Activated CD4-positive, alpha-beta T cell treated with anti-CD3 and anti-CD28 coated beads for 36 hours (primary cell): ENCODE measurements at places on chromosomes 12 and 14. TPM values are rescaled to one million over a fixed set of nuclear protein-coding genes. Genes with fewer than 3 reads are reported as not detected.

GRCh38 chr12:129305851-129306250 lies 452.6 kb downstream of the GLT1D1 start:
- no peaks in the 10 kb centered on the region for H3K4me1 ChIP-seq
- no peaks in the 10 kb centered on the region for H3K27me3 ChIP-seq
- H3K27ac ChIP-seq = no peak overlapping the region
- DNase-seq = no peak

GRCh38 chr12:91172096-91172495 lies 10.5 kb downstream of the DCN start:
- no peaks in the 10 kb centered on the region for H3K4me1 ChIP-seq
- DNase-seq = no peak
- H3K4me3 ChIP-seq = no peak overlapping the region
- H3K36me3 ChIP-seq = no peaks in the 10 kb centered on the region

GRCh38 chr12:48966177-48966895 lies 5.2 kb downstream of the WNT10B start:
- DNase-seq = no peak
- H3K27ac ChIP-seq = no peak overlapping the region
- H3K4me1 ChIP-seq = peaks cover 24% of the 10 kb centered on the region
- no peak overlapping the region for H3K4me3 ChIP-seq

- no peak overlapping the region for H3K27ac ChIP-seq
- peaks cover 40% of the 10 kb centered on the region for H3K36me3 ChIP-seq
- peaks cover 10% of the 10 kb centered on the region for H3K4me1 ChIP-seq
- DNase-seq = no peak
These were observed 64.4 kb downstream of the TTLL5 start for GRCh38 chr14:75725481-75725880.

DNA sequence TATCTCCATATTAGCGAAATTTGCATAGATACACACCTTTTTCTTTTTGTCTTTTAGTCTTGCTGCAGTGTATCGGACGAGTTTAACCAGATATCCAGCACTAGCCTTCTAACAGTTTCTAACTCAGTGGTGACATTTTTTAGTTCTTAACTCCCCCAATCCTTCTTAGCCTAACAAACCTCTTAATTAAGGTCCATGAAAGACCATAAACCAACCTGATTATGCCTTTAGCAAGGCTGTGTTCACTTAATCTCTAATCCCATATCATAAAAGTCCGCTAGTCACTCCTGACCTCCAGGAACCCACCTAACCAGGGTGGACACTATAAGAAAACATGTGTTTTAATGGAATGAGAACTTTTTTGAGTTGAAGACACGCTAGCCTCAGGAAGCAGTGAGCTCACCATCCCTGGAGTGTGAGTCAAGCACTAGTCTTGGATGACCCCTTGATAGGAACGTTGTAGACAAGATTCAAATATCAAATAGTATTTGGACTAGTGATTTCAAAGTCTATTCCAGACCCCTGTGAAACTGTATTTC lies 9.5 kb downstream of the CDKN1B start:
- H3K27ac ChIP-seq = peak overlapping the region; percentile 96
- no peak for DNase-seq
- H3K4me1 ChIP-seq = peaks cover 34% of the 10 kb centered on the region
- H3K4me3 ChIP-seq = peak overlapping the region; percentile 93

DNA sequence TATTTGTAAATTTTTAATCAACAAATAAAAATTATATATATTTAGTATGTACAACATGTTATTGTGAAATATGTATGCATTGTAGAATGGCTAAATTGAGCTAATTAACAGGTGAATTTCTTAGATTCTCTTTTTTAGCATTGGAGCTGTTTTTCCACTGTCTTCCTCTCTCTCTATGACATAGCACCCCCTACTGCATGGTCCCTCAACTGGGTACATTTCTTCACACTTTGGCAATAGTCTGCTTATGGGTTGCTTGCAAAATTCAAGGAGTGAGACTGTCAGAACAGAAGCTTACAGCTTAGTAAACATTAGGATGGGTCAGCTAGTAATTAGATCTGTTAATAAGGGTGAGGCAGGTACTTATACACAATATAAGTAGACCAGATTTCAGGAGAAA lies 658.5 kb upstream of the MGAT4C start:
- no peaks in the 10 kb centered on the region for H3K4me1 ChIP-seq
- no peak for DNase-seq
- H3K4me3 ChIP-seq = no peak overlapping the region
- H3K27ac ChIP-seq = no peak overlapping the region

GRCh38 chr12:79439175-79439825 lies 251.5 kb downstream of the PAWR start:
- H3K4me1 ChIP-seq = no peaks in the 10 kb centered on the region
- H3K4me3 ChIP-seq = no peak overlapping the region
- no peak overlapping the region for H3K27ac ChIP-seq
- DNase-seq = no peak
- H3K27me3 ChIP-seq = no peaks in the 10 kb centered on the region

- H3K27ac ChIP-seq = no peak overlapping the region
- DNase-seq = no peak
- no peaks in the 10 kb centered on the region for H3K4me1 ChIP-seq
- no peaks in the 10 kb centered on the region for H3K27me3 ChIP-seq
These were observed 131.7 kb downstream of the TMTC2 start for GRCh38 chr12:82818271-82819035.

GRCh38 chr14:75370416-75371205 lies 57.2 kb upstream of the JDP2 start:
- no peaks in the 10 kb centered on the region for H3K4me1 ChIP-seq
- H3K27me3 ChIP-seq = no peaks in the 10 kb centered on the region
- no peaks in the 10 kb centered on the region for H3K36me3 ChIP-seq
- DNase-seq = no peak

DNA sequence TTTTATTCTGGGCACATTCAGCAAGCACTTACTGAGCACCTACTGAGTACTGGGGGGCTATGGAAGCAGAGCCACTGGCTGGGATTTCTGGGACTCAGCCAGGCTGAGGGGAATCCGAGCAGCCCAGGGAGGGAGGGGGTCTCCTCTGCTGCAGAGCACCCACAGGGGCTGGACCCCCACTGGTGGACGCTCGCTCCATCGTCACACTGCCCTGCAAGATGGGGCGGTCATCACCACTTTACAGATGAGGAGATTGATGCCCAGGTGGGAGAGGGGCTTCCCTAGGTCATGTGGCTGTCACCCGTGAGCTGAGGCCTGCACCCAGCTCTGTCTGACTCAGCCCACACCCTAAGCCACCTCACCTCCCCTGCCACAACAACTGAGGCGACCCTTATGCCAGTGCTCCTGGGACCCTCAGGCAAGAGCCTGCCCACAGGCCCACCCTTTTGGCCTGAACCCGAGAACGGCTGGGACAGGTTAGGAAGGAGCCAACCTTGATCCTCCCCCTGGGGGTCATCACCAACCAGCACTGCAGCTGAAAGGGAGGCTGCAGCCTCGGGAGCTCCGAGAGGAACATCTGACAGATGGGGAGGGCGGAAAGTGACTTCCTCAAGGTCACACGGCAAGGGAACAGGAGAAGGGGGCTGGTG lies 74.4 kb downstream of the SERPINA3 start:
- no peak overlapping the region for H3K27ac ChIP-seq
- H3K4me3 ChIP-seq = no peak overlapping the region
- H3K36me3 ChIP-seq = no peaks in the 10 kb centered on the region
- no peak for DNase-seq
- peaks cover 11% of the 10 kb centered on the region for H3K27me3 ChIP-seq

- H3K36me3 ChIP-seq = no peaks in the 10 kb centered on the region
- no peak for DNase-seq
- peaks cover 6% of the 10 kb centered on the region for H3K4me1 ChIP-seq
- no peak overlapping the region for H3K27ac ChIP-seq
- H3K4me3 ChIP-seq = no peak overlapping the region
- no peaks in the 10 kb centered on the region for H3K27me3 ChIP-seq
These were observed 1.3 kb downstream of the ZFHX2 start for GRCh38 chr14:23550131-23550811.

DNA sequence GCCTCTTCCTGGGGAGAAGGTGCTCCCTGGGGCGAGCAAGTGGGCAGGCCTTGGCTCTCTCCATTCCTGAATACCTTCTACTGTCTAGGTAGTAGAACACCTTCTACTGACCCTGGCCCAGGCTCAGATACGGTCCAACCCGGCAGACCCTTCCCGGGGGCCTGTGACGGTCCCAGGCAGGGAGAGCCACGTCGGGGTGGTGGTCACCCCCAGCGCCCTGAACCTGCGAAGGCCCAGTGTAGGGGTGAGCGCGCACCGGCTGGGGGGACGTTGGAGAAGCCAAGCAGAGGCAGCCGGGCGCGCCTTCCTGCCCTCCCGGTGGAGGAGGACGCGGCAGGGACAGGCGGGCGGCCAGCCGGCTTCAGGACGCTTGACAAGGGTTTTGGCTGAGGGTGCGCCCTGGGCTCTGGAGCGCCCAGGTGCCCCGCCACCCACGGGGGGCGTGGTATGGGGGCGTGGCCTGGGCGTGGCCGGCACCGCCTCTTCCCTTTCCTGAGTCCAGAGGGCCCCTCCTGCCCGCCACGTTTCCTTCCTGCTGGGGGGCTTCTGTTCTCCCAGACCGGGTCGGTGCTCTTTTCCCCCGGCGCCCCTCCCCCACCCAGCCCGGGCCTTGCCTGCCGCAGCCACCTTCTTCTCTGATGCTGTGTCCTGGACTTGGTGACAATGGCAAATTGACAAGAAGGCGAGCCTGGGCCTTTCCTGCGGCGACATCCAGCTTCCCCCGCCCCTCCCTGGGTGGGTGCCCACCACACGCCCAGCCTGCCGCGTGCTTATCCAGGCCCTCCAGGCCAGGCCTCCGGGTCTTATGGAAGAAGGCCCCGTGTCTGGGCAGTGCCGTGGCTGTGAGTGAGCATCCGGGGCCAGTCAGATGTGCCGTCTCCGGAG lies 24.5 kb upstream of the PPP1R13B start:
- no peaks in the 10 kb centered on the region for H3K36me3 ChIP-seq
- peak overlapping the region; percentile 79 for H3K27ac ChIP-seq
- peak; percentile 85 for DNase-seq
- H3K4me3 ChIP-seq = peak overlapping the region; percentile 79

GRCh38 chr12:11661491-11662089 lies 12.1 kb downstream of the ETV6 start:
- peaks cover 59% of the 10 kb centered on the region for H3K36me3 ChIP-seq
- no peak overlapping the region for H3K4me3 ChIP-seq
- H3K27ac ChIP-seq = no peak overlapping the region
- no peak for DNase-seq

GRCh38 chr14:27608377-27608776 lies 1010.5 kb upstream of the NOVA1 start:
- H3K27ac ChIP-seq = no peak overlapping the region
- no peaks in the 10 kb centered on the region for H3K36me3 ChIP-seq
- H3K4me1 ChIP-seq = no peaks in the 10 kb centered on the region
- H3K4me3 ChIP-seq = no peak overlapping the region
- DNase-seq = no peak
- no peaks in the 10 kb centered on the region for H3K27me3 ChIP-seq

GRCh38 chr14:77105145-77105939 lies 7.3 kb downstream of the CIPC start:
- H3K27me3 ChIP-seq = no peaks in the 10 kb centered on the region
- peaks cover 11% of the 10 kb centered on the region for H3K4me1 ChIP-seq
- DNase-seq = no peak
- no peak overlapping the region for H3K27ac ChIP-seq

DNA sequence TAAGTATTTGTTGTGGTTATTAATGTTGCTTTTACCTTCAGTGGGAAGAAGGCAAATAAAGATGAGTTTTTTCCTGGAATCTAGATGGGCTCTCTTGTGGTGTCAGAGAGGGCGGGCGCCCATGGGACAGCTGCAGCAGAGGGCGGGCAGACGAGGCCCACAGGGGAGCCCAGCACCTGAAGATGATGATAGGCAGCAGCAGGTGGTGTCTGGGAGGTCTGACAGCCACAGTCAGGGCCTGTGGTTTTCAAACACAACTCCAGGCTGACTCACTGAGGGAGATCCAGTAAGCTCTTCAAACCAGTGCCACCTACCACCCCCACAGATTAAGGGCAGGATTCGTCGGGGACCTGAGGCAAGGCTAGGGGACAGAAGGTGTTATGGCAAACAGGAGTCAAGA lies 42.8 kb downstream of the NKX2-1 start:
- peak; percentile 25 for DNase-seq
- H3K4me3 ChIP-seq = no peak overlapping the region
- H3K27ac ChIP-seq = no peak overlapping the region

DNA sequence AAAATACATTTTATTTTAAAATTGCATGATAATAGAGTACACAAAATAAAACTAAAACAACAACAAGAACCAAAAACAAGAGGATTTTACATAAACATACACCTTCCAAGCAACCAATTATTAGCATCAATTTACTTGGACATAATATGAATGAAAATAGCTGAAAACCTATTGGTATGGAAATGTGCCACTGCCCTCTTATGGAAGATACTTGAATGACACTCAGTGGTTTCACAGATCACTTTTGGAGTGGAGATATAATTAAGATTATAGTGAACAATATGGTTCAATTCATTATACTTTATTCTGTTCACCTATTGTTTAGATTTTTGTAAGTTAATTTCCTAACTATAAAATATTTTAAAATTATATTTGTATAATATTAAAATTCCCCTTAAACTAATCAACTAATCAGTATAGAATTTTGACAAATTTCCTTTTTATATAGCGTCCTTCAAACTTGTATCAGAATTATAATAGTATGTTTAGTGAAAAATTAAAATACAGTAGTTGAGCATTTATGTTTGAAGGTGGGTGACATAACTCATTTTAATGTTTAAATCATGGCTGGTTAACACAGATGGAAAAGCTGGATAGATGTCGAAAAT lies 70.1 kb downstream of the SLC6A15 start:
- H3K36me3 ChIP-seq = no peaks in the 10 kb centered on the region
- DNase-seq = no peak
- no peaks in the 10 kb centered on the region for H3K27me3 ChIP-seq
- no peak overlapping the region for H3K4me3 ChIP-seq

DNA sequence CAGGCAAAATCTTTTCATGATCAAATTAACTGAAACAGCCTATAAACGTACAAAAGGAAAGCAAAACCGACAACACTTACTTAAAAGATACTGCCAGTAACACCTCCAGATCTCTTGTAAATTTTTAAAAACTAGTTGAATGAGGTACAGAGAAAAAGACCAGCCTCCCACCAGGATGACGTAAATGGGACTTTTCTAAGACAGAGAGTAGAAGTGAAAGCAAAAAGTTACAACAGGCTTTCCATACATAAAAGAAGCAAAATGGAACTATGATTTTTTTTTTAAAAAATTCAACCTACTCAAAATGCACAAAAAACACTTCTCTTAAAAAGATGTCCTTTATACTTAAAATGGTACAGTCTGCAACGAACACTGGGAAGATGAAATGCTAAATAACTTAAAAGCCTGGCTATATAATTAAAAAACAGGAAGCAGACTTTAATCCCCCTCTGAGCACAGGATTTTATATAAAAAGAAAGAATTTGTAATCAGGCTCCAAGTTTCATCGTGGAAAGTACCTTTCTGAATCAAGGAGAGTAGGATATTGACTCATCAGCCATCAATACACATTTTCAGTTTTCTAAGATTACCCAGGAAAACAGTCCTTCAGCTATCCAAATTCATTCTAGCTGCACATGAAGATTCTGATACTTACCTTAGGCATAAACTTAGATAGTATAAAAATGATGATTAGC lies 14.2 kb upstream of the MYO1A start:
- no peaks in the 10 kb centered on the region for H3K27me3 ChIP-seq
- peak overlapping the region; percentile 76 for H3K4me3 ChIP-seq
- DNase-seq = peak; percentile 80

- H3K27me3 ChIP-seq = peaks cover 3% of the 10 kb centered on the region
- no peak overlapping the region for H3K27ac ChIP-seq
- H3K4me1 ChIP-seq = no peaks in the 10 kb centered on the region
- DNase-seq = no peak
These were observed 182.3 kb downstream of the SLC41A2 start for GRCh38 chr12:104775731-104776231.

ZDHHC22 gene
- not detected for total RNA-seq

MLEC gene
- total RNA-seq = 70.6 TPM

DNAI7 gene
- not detected for total RNA-seq

REM2 gene
- total RNA-seq = 0.33 TPM

SRRM4 gene
- total RNA-seq = not detected
